ENCODE measurements at places on chromosomes 7 and 10.

GRCh38 chr7:88147949-88148348, 71.9 kb downstream of the SRI start:
- no peak for DNase-seq

- DNase-seq, result no peak
Measured at GRCh38 chr10:54441275-54441674, 359.8 kb downstream of the PCDH15 start.

- no peak for DNase-seq
Measured at GRCh38 chr7:51592842-51593599, 276.4 kb upstream of the COBL start.

DNA sequence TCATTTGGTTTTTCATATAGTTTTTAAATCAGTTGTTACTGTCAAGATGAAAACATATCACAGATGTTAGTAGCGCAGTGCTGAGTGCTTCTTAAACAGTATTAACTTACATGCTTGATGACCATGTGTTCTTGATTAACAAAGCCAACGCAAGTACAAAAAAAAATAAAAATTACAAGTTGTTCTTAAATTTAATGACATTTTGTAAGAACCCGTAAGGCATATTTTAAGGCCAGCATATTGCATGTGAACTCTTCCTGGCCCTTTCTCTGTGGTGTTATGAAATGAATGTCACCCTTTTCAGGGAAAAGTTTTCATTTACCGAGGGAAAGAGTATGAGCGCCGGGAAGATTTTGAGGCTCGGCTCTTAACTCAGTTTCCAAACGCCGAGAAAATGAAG, 140.4 kb upstream of the NPS start:
- DNase-seq, result no peak

GRCh38 chr10:71424496-71425194, 27.9 kb downstream of the CDH23 start:
- DNase-seq, result no peak

- DNase-seq, result no peak
Measured at GRCh38 chr10:91206837-91207474, 13.5 kb upstream of the PCGF5 start.

DNA sequence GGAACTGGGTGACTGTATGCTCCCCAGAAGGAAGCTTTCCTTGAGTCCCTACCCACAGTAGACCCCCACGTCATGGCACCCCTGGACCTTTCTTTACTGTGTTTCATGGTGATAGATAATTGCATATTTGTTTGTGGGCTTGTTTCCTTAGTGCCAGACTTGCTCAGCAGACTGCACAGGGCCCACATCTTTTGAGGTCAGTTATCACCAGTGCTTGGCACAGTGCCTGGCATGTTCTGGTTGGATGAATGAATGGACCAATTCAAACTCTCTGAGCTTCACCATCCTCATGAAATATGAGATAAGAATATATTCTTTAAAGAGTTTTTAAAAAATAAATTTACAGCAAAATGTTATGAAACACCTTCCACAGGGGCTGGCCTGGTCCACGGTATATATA, 78.4 kb upstream of the EMX2 start:
- no peak for DNase-seq

- no peak for DNase-seq
Measured at GRCh38 chr10:59362144-59362958, at the start of gene FAM13C. Gene FAM13C (minus strand): TSS chr10:59362549. CDS start chr10:59362460, 89 bp downstream.

DNA sequence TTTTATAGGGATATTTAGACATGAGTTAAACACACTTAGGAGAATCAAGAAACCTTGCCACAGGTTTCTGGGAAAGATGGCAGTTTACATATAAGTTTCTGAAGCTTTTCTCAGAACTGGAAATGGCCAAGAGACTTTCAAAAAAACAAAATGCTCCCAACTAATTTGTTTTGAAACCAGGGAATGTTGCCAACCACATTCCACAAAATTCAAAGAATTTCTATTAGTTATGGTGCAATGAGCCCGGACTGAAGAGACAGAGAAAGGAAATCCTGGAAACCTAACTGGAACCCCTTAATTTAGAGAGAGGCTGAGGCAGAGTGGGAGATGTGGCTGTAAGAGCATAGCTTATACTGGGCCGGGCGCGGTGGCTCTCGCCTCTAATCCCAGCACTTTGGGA, 128.5 kb downstream of the PTEN start:
- DNase-seq, result no peak

- DNase-seq, result no peak
Measured at GRCh38 chr7:76054123-76055120, 6.5 kb downstream of the MDH2 start.

GRCh38 chr7:136523571-136523970, 344.9 kb upstream of the CHRM2 start:
- no peak for DNase-seq

DNA sequence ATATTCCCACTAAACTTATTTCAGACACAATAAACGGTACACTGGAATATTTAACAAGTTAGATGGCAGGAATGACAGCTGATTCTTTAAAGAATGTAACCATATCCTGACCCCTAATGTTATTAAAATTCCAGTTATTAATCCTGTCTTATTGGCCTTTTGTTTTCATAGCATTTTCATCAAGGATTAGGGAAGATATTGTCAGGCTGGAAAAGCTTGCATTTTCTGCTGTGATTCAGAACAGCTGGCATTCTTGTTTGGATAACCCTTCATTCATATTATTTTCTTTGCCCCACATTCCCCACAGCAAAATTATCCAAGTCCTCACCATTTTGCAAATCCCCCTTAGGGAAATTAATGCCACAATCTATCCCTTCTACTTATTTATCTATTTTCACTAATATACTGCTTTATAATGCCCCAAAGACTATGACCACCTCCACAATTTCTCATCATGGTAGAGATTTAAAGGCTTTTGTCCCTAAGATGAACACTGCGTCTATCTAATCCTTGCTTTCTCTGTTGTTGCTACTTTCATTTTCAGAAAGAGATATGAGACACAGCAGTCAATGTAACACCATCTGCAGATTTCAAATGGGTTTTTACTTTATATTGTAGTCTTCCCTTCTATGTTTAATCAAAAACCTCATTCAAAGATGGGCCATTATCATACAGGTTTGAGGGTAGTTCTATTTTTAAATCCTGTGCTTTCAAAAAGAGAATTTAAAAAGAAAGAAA, 475.1 kb downstream of the PARD3 start:
- DNase-seq, result no peak

DNA sequence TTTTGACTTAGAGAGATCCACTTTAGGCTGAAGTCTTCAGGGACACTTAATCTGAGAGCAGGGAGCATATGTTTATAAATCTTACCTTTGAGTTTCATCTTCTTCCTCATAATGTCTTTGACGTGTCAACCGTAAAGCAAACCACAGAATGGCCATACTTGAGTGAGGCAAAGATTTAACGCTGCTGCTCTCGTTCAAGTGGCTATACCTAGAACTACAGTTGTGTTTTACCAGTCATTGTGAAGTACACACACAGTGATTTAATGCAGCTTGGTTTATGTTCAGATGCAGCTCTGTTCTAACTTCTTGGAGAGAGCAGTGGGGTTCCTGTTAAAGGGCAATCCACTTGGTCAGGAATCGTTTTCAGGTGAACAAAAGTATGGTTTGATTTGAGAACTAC, 39.9 kb upstream of the GOT1 start:
- no peak for DNase-seq

GRCh38 chr10:79241990-79242619, 105.2 kb upstream of the PPIF start:
- DNase-seq, result no peak

DNA sequence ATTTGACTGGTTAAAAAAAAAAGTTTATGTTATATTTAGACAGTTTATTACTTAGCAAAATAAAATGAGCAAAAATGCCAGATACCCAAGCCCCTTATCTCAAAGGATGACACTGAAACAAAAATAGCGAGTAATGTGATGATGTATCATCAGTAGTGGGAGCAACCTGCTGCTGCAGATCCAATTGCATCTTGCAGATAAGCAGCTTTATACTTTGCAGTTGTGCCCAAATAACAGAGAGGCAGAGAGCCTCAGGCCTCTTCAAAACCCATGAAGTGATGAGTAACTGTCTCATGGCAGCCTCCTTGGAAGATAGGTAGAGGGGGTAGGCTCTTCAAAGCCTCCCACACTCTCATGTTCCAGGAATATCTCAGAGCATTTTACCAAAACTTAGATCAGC, 468.2 kb upstream of the LRRTM3 start:
- DNase-seq, result no peak

DNA sequence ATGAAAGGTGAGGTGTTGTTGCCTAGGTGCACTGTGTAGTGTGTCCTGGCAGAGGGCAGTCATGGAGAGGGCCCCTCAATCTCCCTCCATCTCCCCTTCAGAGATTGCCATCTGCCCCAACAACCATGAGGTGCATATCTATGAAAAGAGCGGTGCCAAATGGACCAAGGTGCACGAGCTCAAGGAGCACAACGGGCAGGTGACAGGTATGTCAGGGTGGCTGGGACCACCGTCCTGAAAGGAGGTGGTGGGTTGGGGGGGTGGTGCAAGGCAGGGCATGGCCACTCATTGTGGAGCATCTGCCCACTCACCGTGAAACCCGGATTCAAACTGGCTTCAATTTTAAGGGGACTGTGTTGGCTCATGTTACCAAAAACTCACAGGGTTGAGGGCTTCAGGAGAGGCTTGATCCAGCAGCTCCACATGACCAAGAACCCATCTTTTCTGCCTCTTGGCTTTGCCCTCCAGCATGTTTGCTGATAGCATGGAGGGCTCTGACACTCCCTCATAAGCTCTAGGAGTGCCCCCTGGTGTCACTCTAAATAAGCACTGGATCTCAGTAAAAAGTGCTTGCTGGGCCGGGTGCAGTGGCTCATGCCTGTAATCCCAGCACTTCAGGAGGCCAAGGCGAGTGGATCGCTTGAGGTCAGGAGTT, 12.2 kb downstream of the ARPC1B start:
- no peak for DNase-seq

DNA sequence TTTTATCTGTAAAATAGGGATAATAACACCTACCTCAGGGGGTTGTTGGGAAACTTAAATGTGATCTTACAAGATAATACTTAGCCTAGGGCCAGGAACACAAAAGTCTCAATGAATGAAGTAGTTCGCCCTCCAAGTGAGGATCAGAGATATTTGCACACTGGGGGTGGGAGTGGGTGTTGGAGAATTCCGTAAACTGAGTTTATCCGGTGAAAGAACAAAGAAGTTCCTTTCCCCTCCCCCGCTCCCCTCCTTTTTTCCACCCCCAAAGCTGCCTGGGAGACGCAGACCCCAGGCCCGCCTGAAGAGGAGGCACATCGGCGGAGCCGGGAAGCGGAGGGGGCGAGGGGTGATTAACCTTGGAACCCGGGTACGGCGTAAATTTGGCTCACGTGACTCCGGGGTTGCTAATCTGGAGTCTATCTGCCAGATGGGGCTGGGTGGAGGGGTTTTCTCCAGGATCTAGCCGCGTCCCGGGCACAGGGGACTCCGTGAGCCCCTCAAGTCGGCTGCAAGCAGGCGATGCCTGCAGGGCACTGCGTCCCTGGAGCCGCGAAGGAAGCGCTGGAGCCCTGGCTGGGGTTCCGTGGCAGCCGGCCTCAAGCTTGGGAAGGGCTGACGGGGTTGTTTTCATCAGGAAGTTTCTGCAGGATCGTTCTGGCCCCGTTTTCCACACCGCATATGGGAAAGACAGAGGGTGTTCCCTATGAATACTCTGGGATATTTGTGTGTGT, 1.4 kb upstream of the PODXL start:
- DNase-seq, result no peak

GRCh38 chr7:140314573-140315480, 83.5 kb downstream of the SLC37A3 start:
- no peak for DNase-seq

DNA sequence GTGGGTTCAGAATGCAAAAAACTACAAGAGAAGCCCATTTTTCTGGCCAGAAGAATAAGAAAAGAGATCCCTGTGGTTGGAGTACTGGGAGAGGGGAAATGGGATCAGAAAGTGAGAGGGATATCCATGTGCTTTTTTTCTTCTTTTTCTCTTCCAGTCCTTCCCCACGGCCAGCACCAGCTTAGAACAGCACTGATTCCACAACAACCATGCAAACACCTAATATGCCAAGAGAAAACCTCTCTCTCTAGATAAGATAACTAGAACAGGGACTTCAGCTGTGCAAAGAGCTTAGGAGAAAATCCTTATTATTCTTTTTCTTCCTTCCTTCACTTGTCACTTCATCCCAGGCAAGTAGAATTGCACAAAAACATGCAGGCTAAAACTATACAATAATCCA, 83.5 kb downstream of the ELAPOR2 start:
- no peak for DNase-seq

- no peak for DNase-seq
Measured at GRCh38 chr10:52785418-52785817, 12.8 kb upstream of the MBL2 start.

DNA sequence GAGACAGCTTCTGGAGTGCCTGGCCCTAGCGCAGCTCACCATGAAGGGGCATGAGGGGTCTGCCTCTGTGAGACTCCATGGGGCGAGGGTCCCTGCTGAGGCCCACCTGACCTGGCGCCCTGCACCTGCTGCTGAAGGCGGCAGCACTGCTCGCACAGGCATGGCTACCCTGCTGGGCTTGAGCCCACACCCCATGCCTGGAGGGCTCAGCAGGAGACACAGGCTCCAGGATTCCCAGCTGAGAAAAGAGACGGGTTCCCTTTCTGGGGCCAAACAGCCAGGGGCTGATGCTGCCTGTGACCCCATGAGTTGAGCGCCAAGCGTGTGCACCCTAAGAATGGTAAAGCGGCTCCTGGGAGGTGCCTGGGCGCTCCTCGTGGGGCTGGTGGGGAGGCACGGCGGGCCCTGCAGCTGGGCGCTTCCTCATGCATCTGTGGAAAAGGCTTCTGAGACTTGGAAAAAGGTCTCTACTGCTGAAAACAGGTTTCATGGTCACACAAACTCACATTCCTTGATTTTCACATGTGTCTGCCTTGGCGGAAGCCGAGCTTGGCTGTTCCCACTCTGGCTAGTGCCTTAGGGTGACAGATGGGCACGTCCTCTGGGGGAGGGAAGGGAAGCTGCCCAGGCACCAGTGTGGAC, 233.4 kb downstream of the ZMYND11 start:
- DNase-seq, result no peak

DNA sequence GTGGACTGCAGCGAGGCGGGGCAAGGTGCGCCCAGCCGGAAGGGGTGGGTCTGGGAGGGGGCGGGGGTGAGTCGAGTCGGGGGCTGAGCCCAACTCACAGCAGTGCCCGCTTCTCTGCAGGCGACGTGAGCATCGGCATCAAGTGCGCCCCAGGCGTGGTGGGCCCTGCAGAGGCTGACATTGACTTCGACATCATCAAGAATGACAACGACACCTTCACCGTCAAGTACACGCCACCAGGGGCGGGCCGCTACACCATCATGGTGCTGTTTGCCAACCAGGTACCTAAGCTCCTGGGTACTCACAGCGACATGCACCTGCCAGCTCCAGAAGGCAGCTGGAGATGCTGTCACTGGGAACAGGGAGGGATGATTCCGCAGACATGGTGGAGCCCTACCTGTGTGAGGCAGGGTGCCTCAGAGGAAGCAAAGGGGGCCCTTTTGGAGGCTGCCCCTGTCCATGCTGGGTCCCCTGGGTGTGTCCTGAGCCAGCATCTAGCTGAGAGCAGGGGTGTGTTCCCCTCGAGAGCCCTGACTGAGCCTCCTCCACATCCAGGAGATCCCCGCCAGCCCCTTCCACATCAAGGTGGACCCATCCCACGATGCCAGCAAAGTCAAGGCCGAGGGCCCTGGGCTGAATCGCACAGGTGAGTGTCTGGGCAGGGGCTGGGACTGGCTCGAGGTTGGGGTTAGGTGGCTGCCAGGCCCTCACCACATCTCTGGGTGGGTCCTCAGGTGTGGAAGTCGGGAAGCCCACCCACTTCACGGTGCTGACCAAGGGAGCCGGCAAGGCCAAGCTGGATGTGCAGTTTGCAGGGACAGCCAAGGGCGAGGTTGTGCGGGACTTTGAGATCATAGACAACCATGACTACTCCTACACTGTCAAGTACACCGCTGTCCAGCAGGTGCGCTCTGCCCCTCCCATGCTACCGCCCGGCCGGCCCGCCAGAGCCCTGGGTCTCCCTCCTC, 12.8 kb downstream of the FLNC start:
- DNase-seq, result no peak

Measured in stimulated activated CD8-positive, alpha-beta memory T cell treated with anti-CD3 and anti-CD28 coated beads, Interleukin-4, amount 100 ng/mL, for 4 hours (primary cell).